ENCODE measurements at places on chromosomes 12 and 14.

- no peak for DNase-seq
Measured at GRCh38 chr12:44317651-44318126, 481.8 kb downstream of the TMEM117 start.

DNA sequence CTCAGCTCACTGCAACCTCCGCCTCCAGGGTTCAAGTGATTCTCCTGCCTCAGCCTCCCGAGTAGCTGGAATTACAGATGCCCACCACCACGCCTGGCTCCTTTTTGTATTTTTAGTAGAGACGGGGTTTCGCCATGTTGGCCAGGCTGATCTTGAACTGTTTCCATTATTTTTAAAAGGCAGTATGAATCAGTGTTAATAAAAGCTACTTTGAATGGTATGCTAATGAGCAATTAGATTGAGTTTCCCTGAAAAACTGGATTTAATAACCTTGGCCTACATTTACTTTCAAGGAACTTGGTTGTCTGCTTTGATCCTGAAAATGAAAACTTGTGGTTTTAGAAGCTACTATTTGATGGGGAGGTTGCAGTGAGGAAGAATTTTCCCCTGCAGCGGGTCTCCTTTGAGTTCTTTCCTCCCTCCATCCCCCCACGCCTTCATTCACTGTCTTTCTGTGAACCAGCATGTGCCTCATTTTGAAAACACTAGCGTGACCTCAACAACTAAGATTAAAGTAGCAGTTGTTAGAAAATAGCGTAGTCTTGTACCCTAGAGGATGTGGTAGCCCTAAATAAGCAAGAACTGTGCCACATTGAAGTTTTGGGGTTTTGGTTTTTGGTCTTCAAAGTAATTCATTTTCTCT lies 17.8 kb upstream of the RPS6KA5 start:
- no peak for DNase-seq

DNA sequence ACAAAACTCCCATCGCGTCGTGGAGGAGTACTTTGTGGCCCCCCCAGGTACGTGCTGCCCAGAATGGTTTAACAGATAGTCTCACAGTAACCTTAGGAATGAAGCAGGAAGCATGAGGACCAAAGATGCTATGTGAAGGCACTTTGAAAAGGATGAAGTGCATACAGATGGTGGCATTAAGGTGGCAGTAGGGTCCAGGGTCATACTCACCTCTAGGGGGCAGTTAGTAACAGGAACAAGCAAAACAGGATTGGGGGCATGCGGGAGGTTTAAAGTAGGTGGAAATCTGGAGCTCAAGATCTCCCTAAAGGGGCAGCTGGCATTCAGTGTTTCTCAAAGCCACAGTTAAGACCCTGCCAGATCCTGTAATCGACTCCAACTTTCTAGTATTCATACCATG lies 10.9 kb downstream of the GATC start:
- DNase-seq: no peak

GRCh38 chr12:6124411-6125309 lies at the start of gene VWF:
TSS of gene VWF (minus strand) at chr12:6124670. CDS start at chr12:6123196, 1,474 bp downstream.
- no peak for DNase-seq

DNA sequence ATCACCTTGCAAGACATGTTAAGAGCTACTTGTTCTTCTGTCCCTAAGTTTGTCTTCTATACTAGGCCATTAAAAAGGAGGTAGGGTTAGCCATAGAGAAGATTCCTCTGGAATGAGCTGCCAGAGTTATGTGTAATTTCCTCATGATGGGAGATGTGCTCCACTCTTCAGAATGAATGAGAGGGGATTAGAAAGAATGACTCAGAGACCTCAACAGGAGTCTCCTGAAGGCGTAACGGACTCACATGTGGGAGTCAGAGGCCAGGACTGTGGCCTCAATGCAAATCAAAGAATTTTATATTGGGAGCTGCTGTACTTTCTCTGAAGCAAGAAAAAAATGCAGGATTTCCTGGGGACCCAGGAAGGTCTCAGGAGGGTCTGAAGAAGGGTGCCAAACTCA lies 87.8 kb upstream of the ATXN7L3B start:
- no peak for DNase-seq

DNA sequence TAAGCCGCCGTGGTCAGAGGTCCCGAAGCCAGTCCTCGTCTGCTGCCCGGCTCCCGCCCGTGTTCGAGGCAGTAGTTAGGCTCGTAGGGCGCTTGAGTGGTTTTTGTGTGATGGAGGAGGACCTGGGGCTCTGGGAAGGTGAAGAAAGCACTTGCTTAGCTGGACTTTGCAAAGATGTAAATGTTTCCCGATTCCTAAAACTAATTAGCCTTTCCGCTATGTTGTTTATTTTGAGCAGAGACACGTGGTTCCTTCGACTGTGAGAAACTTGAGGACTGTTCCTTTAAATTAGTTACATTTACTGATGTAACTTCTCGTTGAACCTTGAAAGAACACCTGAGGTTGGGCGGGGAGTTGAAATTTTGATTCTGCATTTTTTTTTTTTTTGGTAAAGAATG lies 33.9 kb downstream of the MIA2 start:
- DNase-seq: no peak

- no peak for DNase-seq
Measured at GRCh38 chr14:76514213-76514998, 138.5 kb downstream of the ESRRB start.

DNA sequence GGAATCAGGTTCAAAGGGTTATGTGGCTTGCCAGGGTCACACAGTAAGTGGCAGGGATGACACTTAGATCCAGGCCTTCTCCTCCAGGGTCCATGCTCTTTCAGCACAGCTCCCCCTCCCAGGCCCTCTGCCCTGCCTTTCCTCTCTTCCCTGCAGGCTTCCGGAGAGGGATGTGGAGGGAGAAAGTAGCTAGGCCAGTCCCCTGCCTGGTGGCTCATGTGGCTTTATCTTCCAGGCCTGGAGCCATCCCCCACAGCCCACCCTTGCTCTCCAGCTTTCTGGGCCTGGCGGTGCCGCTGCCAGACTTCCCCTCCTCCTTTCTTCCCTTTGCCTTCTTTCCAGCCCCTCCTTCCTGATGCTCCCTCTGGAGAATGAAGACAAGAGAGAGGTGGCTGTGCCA lies 1.7 kb downstream of the PSMB11 start:
- DNase-seq: no peak

- DNase-seq: no peak
Measured at GRCh38 chr12:89556976-89557375, 31.1 kb upstream of the POC1B start.

DNA sequence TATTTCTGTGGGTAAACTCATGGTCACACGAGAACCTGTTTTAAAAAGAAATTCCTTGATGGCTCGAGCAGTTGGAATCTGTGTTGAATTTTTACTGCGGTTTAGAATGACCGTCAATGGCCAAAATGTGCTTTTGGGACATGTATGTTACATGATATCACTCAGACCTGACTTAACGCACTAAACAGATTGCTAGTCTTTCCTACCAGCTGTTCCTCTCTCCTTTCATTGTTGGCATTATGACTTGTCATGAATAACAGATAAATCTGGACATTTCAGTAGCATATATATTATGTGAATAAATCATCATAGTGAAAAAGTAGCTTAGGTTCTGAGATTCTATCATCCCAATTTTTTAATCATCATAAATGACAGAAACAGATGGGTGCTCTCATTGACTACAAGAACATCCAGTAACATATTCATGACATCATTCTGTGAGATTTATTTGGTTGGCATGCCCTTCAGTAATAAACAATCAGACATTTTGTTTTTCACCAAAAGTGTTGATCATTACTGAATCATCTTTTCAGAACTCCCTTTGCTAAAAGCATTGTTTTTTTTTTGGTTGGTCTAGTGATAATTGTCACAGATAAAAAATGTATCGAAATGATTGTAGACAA lies 57.9 kb upstream of the NAV3 start:
- DNase-seq: no peak

DNA sequence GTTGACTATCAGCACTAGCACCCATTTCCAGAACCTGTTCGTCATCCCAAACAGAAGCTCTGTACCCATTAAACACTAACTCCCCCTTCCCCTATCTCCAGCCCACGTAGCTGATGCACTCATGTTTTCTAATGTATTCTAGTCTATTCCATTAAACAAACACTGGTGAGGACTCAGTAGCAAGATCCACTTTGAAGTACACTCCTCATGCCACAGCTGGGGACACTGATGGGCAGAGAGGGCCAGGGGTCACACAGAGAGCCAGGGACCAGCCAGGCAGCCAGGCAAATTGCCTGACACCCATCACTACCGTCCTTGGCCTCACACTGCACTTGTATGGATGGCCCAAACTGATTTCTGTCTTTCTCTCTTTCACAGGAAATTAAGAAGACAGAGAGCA lies 269.9 kb upstream of the DIO3 start:
- peak; percentile 68 for DNase-seq

DNA sequence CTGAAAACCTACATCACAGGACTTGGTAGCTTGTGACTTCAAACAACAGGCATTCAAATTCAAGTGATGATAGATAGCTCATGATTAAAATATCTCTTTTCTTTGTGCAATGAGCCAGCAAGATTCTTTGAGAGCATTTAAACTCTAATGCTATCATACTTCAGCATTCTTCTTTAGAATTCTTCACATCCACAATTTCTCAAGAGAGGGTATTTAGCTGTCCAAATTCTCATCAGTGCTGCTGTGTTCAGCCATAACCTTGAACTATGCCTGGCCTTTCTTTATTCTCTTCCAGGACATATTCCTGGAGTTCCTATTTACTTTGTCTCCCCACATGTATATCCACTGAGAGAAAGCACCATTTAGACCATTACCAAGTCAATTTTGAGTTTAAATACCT lies 321.1 kb downstream of the EGLN3 start:
- no peak for DNase-seq

DNA sequence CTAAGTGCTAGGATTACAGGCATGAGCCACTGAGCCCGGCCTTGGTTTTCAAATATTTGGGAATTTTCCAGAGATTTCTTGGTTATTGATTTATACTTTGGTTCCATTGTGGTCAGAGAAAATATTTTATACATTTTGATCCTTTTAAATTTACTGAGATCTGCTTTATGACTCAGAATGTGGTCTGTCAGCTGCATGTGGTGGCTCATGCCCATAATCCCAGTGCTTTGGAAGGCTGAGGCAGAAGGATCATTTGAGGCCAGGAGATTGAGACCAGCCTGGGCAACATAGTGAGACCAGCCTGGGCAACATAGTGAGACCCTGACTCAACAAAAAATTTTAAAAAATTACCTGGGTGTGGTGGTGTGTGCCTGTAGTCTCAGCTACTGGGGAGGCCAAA lies 49.8 kb downstream of the ADCK1 start:
- DNase-seq: no peak

- no peak for DNase-seq
Measured at GRCh38 chr12:89345376-89345775, 6.9 kb downstream of the DUSP6 start.

DNA sequence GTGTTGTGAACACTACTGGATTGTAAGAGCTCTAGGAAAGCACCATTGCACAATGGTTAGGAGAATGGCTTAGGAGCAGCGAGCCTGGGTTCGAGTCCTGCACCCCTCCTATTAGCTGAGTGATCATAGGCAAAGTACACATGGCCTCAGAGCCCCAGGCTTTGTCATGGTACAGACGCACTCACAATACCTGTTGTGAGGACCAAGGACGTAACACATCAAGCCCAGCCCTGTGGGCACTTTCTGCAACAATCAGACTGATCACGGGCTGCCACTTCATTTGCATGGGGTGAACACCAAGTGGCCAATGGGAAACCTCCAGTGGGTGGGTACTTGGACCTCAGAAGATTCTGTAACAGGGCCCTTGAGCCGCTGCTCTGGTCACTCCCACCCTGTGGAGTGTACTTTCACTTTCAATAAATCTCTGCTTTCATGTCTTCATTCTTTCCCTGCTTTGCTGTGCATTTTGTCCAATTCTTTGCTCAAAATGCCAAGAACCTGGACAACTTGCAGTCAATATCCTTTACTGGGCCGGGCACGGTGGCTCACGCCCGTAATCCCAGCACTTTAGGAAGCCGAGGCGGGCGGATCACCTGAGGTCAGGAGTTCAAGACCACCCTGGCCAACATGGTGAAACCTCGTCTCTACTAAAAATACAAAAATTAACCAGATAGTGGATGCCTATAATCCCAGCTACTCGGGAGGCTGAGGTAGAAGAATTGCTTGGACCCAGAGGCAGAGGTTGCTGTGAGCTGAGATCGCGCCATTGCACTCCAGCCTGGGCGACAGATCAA lies 28.2 kb downstream of the GLRX5 start:
- no peak for DNase-seq

GRCh38 chr14:101585211-101585610 lies 23.9 kb downstream of the DIO3 start:
- DNase-seq: no peak

- DNase-seq: peak; percentile 37
Measured at GRCh38 chr14:90757452-90757851, 58.8 kb downstream of the TTC7B start.

GRCh38 chr12:59570145-59570544 lies 25.7 kb upstream of the SLC16A7 start:
- DNase-seq: no peak

GRCh38 chr12:94146166-94146936 lies 2.0 kb upstream of the PLXNC1 start:
- no peak for DNase-seq

- DNase-seq: no peak
Measured at GRCh38 chr12:27180906-27181505, 63.1 kb upstream of the STK38L start.
